AG09309 (cell line): ENCODE measurements at places on chromosomes 6 and 20.
A peak's percentile ranks its signal among the peaks of the same experiment; 100 is the strongest.

GRCh38 chr20:46512943-46513844 is at the start of gene ZNF334:
TSS of gene ZNF334 (minus strand) at chr20:46513559. CDS start at chr20:46512102, 1,457 bp downstream.
- no peak for DNase-seq

DNA sequence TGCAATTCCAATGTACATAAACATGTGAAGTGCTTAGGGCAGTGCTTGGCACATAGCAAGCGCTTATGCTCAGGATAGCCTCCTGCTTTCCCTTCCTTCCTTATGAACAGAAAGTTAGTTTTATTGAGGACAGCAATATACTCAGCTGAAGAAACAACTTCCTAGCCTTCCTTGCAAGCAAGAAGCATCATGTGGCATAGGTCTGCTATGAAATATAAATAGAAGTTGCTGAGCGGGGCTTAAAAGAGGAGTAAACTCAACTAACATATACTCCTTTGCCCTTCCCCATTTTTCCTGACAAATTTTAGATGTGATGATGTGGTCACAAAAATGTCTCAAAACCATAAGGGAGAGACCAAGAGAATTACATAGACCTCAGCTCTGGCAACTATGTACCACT is 98.9 kb downstream of the KIF16B start:
- no peak for DNase-seq

GRCh38 chr6:136362421-136363356 is 73.0 kb upstream of the BCLAF1 start:
- no peak for DNase-seq

GRCh38 chr20:41456351-41456750 is 89.7 kb upstream of the EMILIN3 start:
- no peak for DNase-seq

DNA sequence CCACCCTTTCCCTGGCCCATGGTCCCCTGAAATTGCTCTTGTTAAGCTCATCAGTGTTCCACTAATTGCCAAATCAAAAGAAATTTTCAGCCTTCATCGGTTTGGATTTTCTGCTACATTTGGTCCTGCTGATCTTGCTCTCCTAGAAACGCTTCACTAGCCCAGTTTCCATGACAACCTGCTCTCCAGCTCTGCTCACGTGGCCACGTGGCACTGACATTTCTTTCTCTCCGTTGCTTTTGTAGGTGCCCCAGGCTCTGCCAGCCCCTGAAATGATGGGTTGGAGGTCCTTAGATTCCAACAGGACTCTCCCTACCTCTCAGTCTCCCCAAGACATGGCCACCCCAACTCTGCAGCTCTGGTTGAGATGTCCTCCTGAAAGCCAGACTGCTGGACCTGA is 45.8 kb upstream of the NNAT start:
- DNase-seq = no peak

GRCh38 chr6:26043384-26044139 is 43.7 kb upstream of the HFE start:
- peak; percentile 97 for DNase-seq
